Left ventricle myocardium inferior (tissue), 1 donor: ENCODE measurements at places on chromosomes 6 and 20. TPM values are rescaled to one million over a fixed set of nuclear protein-coding genes. Genes with fewer than 3 reads are reported as not detected.

DNA sequence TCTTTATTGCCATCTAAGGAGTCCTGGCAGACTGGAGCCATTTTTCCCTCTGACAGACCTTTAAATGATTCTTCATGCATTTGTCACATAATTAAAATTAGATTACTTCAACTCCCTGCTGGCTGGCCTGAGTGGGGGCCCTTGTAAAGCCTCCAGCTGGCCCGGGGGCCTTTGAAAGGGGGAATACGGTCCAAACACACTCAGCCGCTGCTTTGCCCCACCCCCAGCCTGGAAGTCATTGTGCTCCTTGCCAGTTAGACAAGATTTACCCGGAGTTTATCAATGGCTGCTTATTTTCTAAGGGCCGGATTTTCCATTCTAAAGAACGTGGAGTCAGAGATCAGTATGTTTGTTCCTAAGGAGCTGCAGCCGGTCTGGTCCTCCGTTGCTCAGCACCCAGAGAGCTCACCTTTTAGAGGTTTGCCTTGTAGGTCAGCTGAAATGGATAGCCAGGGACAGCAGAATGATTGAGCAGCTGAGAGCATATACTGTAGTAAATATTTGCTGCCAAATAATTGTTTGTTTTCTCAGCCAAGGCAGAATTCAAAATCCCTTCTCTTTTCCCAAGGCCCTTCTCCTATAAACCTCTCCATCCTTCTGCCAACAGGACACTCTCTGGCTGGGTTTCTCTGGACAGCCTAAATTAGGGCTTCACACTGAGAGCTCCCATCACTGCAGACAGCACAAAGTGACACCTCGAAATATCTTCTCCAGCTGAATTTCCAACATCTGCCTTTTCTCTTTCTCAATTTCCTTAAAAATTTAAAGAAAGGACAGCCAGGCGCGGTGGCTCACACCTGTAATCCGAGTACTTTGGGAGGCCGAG is 68.4 kb upstream of the RBM24 start:
- peak overlapping the region; percentile 73 for H3K27ac ChIP-seq
- H3K4me3 ChIP-seq = peak overlapping the region; percentile 45
- peaks cover 20% of the 10 kb centered on the region for H3K4me1 ChIP-seq
- DNase-seq = peak; percentile 25
- no peaks in the 10 kb centered on the region for H3K36me3 ChIP-seq
- no peaks in the 10 kb centered on the region for H3K27me3 ChIP-seq

DNA sequence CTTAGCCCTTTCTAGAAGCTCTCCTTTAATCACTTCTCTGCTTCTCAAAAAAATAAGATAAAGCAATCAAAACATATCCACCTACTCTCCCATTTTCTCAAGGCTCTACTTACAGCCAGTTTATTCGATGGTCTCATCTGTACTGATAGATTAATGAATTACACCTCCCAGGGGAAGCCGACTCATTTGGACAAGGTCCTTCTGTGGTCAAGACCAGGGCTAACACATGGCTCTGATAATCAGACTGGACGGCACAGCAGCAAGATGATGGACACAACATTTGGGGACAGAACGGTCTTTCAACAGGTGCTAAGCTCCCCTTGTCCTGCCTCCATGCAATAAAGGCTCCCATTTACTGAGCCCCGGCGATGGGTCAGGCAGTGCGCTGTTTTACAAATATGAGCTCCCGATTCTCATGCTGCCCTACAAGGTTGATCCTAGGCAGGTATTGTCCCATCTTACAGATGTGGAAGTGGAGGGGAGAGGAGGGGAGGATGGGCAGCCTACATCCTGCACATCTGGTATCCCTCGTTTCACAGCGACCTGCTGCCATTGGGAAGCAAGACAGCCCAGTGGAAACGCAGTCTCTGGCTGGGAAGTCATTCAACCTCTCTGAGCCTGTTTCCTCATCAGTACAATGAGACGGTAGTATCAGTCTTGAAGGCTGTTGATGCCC is 15.7 kb downstream of the CPNE5 start:
- H3K27ac ChIP-seq = peak overlapping the region; percentile 73
- DNase-seq = no peak
- H3K36me3 ChIP-seq = no peaks in the 10 kb centered on the region
- no peak overlapping the region for H3K4me3 ChIP-seq
- H3K4me1 ChIP-seq = peaks cover 78% of the 10 kb centered on the region

DNA sequence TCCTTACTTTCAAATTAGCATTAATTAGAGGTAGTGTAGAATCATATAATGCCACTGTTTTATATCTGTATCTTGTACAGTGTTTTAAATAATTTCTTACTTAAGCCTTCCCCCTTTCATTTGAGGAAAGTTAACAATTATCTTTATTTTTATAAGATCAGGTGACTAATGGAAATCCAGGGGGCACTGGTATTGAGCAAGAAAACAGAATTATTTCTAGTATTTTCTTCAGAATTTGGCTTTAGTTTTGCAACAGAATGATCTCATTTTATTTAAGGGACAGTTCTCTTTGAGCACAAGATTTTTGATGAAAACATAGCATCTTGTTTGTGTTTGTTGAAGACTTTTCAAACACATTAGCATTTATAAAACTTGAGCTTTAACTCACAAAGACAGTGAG is 55.9 kb downstream of the RNF217 start:
- H3K27me3 ChIP-seq = no peaks in the 10 kb centered on the region
- no peak overlapping the region for H3K4me3 ChIP-seq
- DNase-seq = no peak
- no peaks in the 10 kb centered on the region for H3K36me3 ChIP-seq

DNA sequence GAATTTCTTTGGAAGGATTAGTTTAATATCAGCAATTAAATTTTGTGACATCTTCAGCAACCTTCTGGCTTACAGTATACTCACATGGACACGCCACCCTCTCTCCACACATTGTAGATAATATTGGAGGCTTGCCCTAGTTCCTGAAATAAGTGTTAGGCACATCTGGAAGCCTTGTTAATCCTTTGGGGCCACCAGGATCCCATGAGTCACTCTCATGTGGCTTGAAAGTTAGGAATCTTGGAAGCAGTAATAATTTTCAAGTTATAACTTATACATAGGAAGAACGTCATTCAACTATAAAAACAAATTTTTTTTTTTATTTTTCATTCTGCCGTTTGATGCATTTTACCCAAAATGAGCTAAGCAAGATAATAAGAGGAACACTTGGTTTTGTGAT is 20.5 kb downstream of the LAMA4 start:
- H3K27ac ChIP-seq = peak overlapping the region; percentile 89
- no peaks in the 10 kb centered on the region for H3K27me3 ChIP-seq
- H3K4me3 ChIP-seq = peak overlapping the region; percentile 42
- H3K36me3 ChIP-seq = peaks cover 3% of the 10 kb centered on the region

DNA sequence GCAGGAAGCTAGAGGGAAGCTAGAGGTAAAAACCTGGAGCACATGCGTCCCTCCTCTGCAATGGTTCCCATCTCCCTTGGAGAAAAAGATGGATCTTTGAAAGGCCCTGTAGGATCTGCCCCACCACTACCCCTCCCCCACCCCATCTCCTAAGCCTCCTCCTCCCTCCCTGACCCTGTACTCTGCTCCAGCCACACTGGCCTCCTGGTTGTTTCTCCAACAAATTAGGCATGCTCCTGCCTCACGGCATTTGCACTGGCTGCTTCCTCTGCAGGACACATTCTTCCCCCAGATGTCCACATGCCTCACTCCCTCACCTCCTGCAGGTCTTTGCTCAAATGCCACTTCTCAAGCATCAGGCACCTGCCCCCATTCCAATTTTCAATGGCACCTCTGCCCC is 45.5 kb downstream of the UBE2V1 start:
- H3K27me3 ChIP-seq = no peaks in the 10 kb centered on the region
- no peaks in the 10 kb centered on the region for H3K36me3 ChIP-seq
- H3K4me3 ChIP-seq = no peak overlapping the region

GRCh38 chr6:141282263-141282662 is 850.5 kb upstream of the GJE1 start:
- H3K27me3 ChIP-seq = no peaks in the 10 kb centered on the region
- no peaks in the 10 kb centered on the region for H3K4me1 ChIP-seq
- DNase-seq = no peak
- H3K4me3 ChIP-seq = no peak overlapping the region

DNA sequence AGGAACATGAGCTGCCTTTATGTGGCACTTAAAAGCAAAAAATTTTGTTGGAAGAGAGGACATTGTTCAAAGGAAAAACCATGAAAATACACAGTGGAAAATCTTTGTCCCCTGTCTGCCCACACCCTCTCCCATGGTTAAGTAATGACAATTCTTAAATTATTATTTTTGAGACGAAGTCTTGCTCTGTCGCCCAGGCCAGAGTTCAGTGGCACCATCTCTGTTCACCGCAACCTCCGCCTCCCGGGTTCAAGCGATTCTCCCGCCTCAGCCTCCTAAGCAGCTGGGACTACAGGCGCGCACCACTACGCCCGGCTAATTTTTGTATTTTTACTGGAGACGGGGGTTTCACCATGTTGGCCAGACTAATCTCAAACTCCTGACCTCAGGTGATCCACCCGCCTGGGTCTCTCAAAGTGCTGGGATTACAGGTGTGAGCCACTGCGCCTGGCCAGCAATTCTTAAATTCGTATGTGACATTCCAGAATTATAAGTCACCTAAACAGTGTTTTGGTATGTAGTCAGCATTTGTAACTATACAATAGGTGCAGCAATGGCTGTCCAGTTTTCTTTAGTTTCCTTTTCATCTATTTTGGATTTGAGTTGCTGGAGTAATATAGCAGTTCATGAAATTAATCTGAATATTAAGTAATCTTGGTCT is 636 bp upstream of the SSR1 start:
- no peaks in the 10 kb centered on the region for H3K27me3 ChIP-seq
- peak overlapping the region; percentile 96 for H3K27ac ChIP-seq
- H3K36me3 ChIP-seq = peaks cover 11% of the 10 kb centered on the region
- DNase-seq = no peak
- H3K4me1 ChIP-seq = peaks cover 35% of the 10 kb centered on the region
- H3K4me3 ChIP-seq = peak overlapping the region; percentile 98

The RBM38 gene
- 75.5 TPM for total RNA-seq

The CRIP3 gene
- 42.3 TPM for total RNA-seq

The ARHGAP40 gene
- total RNA-seq = not detected
